ENCODE measurements at places on chromosomes 1 and 21.

- no peak for DNase-seq
Observed at GRCh38 chr1:113353580-113353979, 36.7 kb upstream of the MAGI3 start.

DNA sequence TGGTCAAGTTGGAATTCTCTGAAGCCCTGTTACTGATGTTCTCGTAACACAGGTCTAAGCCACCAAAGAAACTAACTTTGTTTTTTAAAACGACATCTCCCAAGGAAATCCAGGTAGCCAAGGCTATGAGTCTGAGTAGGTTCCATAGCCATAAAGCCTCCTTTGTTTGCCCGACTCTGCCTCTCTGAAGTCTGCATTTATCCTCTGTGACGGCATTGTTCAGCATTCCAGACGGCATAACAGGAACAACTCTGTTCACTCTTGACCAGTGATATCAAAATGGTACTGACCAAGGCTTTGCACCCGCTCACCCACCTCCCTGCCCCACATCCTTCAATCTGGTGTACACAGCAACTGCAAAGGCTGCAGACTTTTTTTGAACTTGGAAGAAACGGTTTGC lies 14.8 kb downstream of the URB1 start:
- no peak for DNase-seq

GRCh38 chr1:113972954-113973353 lies 6.3 kb upstream of the OLFML3 start:
- no peak for DNase-seq

GRCh38 chr1:23930861-23931490 lies 17.8 kb upstream of the CNR2 start:
- no peak for DNase-seq

GRCh38 chr1:235937123-235937522 lies 70.4 kb upstream of the LYST start:
- no peak for DNase-seq
